ENCODE measurements at places on chromosomes 5 and 9.

- no peaks in the 10 kb centered on the region for H3K36me3 ChIP-seq
- peaks cover 54% of the 10 kb centered on the region for H3K27me3 ChIP-seq
- no peak overlapping the region for H3K27ac ChIP-seq
- H3K4me1 ChIP-seq: peaks cover 5% of the 10 kb centered on the region
- no peak for DNase-seq
These were observed 158.3 kb upstream of the PITX1 start for GRCh38 chr5:135192351-135192750.

- no peaks in the 10 kb centered on the region for H3K36me3 ChIP-seq
- DNase-seq: no peak
- no peak overlapping the region for H3K4me3 ChIP-seq
- no peaks in the 10 kb centered on the region for H3K27me3 ChIP-seq
- no peak overlapping the region for H3K27ac ChIP-seq
These were observed 61.3 kb downstream of the AMBP start for GRCh38 chr9:114016629-114017423.

DNA sequence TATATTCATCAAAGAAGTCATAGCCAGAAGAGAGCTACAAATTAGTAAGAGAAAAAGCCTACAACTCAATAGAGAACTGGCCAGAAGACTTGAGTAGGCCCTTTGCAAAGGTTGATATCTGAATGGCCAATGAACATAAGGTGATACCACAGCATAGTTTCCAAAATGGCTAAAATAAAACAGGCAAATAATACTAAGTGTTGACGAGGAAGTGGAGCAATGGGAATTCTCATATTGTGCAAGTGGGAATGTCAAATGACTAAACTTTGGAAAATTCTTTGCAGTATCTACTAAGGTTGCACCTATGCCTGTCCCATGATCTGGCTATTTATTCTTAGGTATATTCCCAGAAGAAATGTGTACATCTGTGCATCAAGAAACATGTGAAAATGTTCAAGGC is 48.3 kb downstream of the BOD1 start:
- H3K27ac ChIP-seq: no peak overlapping the region
- H3K4me3 ChIP-seq: no peak overlapping the region
- no peaks in the 10 kb centered on the region for H3K4me1 ChIP-seq
- DNase-seq: no peak

DNA sequence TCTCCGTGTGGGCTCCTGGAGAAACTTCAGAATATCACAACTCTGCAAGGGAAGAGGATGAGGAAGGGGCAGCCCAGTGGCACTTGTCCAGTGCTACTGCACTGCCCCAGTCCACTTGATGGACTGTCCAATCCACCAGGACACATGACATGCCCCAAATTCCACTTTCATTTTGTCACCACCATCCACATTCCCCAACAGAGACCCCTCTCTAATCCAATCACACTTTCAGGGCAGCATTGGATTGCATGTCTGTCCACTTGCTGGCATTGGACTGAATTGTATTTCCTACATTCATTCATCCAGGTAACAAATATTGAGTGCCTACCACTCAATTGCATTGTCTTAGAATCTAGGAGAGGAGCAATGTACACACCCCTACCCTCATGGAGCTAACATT is 14.8 kb downstream of the HBEGF start:
- no peak overlapping the region for H3K27ac ChIP-seq
- no peak overlapping the region for H3K4me3 ChIP-seq
- no peaks in the 10 kb centered on the region for H3K36me3 ChIP-seq

DNA sequence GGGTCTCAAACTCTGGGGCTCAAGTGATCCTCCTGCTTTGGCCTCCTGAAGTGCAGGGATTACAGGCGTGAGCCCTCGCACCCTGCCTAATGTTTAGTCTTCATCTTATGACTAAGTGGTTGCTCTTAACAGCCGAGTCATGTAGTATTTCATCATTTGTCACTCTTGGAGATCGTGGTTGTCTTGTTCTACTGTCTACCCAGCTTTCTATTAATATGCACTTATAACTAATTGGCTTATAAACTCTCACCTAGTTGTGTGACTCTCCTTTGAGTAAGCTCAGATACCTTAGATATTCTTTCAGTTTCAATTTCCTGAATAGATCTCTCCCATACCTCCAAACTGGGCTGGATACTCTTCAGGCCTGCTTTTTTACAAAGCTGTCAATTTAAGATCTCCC is 19.9 kb downstream of the SLC44A1 start:
- no peak overlapping the region for H3K4me3 ChIP-seq
- no peaks in the 10 kb centered on the region for H3K36me3 ChIP-seq
- H3K27me3 ChIP-seq: no peaks in the 10 kb centered on the region
